ENCODE measurements at places on chromosomes 1 and 21.

DNA sequence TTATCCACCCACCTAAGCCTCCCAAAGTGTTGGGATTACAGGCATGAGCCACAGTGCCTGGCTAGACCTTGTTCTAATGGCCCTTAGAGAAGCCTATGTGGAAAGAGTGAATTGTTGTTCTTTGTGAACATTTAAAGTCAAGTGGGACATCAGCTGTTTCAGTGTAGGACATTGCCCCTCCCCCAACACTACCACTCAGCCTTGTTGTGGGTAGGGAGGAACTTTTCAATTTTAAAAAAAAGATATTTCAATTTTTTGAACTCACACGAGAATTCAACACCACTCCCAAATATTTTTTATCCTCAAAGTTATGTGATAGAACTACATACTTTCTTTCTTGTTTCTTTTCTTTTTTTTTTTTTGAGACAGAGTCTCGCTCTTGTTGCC is 36.7 kb upstream of the TMEM222 start:
- H3K36me3 ChIP-seq: peaks cover 13% of the 10 kb centered on the region
- no peaks in the 10 kb centered on the region for H3K4me1 ChIP-seq
- no peaks in the 10 kb centered on the region for H3K27me3 ChIP-seq
- H3K27ac ChIP-seq: no peak overlapping the region

GRCh38 chr21:21929789-21930188 is 931.6 kb downstream of the NCAM2 start:
- H3K4me3 ChIP-seq: no peak overlapping the region
- no peak overlapping the region for H3K27ac ChIP-seq
- no peak for DNase-seq
- H3K27me3 ChIP-seq: no peaks in the 10 kb centered on the region
- no peaks in the 10 kb centered on the region for H3K36me3 ChIP-seq

GRCh38 chr1:169762699-169763098 is 28.8 kb upstream of the SELE start:
- H3K27me3 ChIP-seq: peaks cover 15% of the 10 kb centered on the region
- H3K27ac ChIP-seq: no peak overlapping the region
- no peak for DNase-seq
- no peak overlapping the region for H3K4me3 ChIP-seq

- H3K4me1 ChIP-seq: peaks cover 13% of the 10 kb centered on the region
- H3K27ac ChIP-seq: no peak overlapping the region
- H3K4me3 ChIP-seq: no peak overlapping the region
Measured at GRCh38 chr1:198295225-198295624, 138.4 kb downstream of the NEK7 start.

GRCh38 chr1:147215540-147215916 is 9.6 kb downstream of the FMO5 start:
- H3K4me3 ChIP-seq: no peak overlapping the region
- DNase-seq: no peak
- no peaks in the 10 kb centered on the region for H3K4me1 ChIP-seq
- H3K27me3 ChIP-seq: peaks cover 20% of the 10 kb centered on the region
- no peak overlapping the region for H3K27ac ChIP-seq

- peaks cover 16% of the 10 kb centered on the region for H3K27me3 ChIP-seq
- H3K27ac ChIP-seq: no peak overlapping the region
- no peaks in the 10 kb centered on the region for H3K4me1 ChIP-seq
- no peaks in the 10 kb centered on the region for H3K36me3 ChIP-seq
- no peak overlapping the region for H3K4me3 ChIP-seq
- no peak for DNase-seq
Measured at GRCh38 chr1:21539933-21540332, 30.7 kb downstream of the ALPL start.

DNA sequence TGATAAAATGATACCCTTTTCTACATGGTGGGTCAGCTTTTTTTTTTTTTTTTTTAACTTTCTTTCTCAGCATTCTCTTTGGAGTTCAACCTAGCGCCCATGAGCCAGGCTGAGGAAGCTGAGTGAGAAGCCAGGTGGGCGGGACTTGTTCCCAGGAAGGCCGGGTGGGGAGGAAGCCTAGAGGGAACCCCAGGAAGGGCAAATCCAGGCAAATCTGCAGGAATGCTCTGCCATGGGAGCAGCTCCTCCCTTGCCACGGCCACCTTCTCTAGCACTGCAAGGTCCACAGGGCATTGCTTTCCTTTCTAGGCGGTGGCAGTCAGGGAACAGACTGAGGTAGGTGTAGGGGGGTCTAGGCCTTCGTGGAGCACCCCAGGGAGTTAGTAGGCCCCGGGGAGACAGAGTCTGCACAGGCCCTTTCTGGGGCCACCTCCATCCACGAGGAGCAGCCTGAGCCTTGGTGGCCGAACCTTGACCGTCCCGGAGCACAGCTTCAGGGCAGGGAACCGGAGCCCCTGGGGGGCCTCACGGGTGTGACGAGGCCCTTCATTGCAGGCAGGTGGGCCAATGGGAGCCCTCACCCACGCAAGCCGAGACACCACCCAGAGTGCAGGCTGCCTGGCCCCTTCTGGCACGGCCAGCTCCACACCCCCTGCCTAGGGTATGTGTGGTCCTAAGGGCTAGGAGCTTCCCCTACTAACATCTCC is 18.2 kb upstream of the CCDC27 start:
- no peak overlapping the region for H3K4me3 ChIP-seq
- H3K27me3 ChIP-seq: no peaks in the 10 kb centered on the region

GRCh38 chr1:232029315-232029714 is 402.7 kb downstream of the DISC1 start:
- H3K4me1 ChIP-seq: no peaks in the 10 kb centered on the region
- no peaks in the 10 kb centered on the region for H3K36me3 ChIP-seq
- H3K4me3 ChIP-seq: no peak overlapping the region
- no peak overlapping the region for H3K27ac ChIP-seq

DNA sequence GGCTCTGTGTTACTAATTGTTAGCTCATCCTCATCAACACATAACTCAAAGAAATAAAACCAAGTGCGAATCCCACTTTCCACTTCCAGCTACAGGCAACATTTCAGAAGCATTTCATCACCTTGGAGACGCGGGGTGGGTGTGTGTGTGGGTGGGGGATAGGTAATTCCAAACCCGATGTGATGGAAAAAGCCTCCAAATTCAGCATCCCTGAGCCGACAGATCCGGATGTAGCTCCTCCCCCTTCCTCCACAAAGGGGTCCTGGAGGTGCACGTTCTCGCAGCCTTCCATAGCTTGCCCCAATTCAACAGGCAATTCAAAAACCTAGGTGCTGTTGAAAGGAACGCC is 486 bp downstream of the HSPA13 start:
- peaks cover 37% of the 10 kb centered on the region for H3K4me1 ChIP-seq
- H3K4me3 ChIP-seq: peak overlapping the region; percentile 98
- peak overlapping the region; percentile 98 for H3K27ac ChIP-seq
- H3K27me3 ChIP-seq: peaks cover 3% of the 10 kb centered on the region
- H3K36me3 ChIP-seq: peaks cover 30% of the 10 kb centered on the region

DNA sequence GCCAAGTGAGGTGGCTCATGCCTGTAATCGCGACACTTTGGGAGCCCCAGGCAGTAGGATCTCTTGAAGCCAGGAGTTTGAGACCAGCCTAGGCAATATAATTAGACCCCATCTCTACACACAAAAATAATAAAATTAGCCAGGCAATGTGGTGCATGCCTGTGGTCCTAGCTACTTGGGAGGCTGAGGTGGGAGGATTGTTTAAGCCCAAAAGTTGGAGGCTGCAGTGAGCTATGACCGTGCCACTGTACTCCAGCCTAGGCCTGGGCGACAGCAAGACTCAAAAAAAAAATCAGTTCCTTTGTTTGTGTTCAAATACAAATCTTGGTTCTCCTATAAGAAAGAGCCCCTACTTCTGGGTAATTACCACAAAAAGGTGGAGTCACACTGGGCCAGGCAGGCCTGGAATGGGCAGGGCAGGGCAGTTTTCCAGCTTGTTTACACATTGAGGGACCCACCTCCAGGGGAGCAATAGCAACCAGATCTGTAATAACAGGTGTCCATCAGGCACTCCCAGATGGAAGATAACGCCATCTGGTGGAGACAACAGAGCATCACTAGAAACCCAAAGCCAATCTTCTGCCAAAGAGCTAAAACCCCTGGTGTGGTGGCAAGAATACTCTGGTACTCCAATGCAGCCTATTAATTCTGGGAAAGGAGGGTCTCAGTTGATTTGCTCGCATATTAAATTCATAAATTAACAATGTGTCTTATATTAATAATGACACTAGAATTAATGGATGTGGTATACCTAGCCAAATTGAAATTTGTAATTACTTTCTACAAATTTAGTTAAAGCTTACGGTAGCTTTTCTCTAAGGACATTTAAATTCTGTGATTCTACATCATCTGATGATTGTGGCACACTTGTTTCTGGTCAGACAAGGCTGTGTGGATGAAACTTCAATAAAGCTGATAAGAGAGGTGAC is 13.2 kb downstream of the PPP1R15B start:
- H3K27me3 ChIP-seq: no peaks in the 10 kb centered on the region
- no peak overlapping the region for H3K27ac ChIP-seq
- H3K4me1 ChIP-seq: peaks cover 7% of the 10 kb centered on the region
- peaks cover 68% of the 10 kb centered on the region for H3K36me3 ChIP-seq

DNA sequence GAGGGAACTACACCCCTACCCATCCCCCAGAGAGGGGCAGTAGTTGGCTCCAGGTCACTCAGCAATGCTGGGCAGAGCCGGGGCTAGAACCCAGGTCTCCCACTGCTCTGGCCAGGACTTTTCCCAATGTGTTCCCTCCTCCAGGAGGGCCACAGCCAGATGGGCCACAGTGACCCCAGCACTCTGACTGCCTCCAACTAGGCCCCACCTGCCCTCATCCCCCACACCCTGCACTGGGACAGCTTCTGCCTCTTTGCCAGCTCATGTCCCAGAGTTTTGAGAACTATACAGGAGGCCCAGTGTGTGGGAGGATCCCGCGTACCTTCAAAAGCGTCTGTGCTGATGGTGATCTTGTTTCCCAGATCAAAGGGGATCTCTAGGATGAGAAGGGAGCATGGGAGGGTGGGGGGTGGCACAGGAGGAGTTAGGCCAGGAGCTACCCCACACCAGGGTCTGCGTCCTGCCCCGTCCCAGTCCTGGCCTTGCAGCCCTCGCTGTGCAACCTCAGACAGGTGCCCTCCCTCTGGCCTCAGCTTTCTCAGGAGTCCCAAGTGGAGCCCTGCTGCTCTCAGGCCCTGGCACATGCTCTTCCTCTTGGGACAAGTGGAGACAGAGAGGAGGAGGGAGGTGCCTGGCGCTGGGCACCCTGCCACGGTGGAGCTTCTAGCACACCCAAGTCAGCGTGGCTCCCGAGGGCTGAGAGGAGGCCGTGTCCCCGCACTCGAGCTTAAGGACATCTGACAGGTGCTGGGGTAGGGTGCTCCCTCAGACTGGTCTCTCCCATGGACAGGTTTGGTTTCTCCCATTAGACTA is 22.0 kb downstream of the MYOM3 start:
- no peak for DNase-seq
- H3K36me3 ChIP-seq: no peaks in the 10 kb centered on the region
- H3K27ac ChIP-seq: no peak overlapping the region
- H3K4me3 ChIP-seq: no peak overlapping the region
- peaks cover 3% of the 10 kb centered on the region for H3K27me3 ChIP-seq
- H3K4me1 ChIP-seq: no peaks in the 10 kb centered on the region

- DNase-seq: no peak
- H3K27me3 ChIP-seq: no peaks in the 10 kb centered on the region
- no peak overlapping the region for H3K27ac ChIP-seq
Measured at GRCh38 chr1:206735553-206736031, 35.0 kb upstream of the IL19 start.

GRCh38 chr1:10986525-10986890 is 25.9 kb upstream of the TARDBP start:
- no peak for DNase-seq
- H3K27me3 ChIP-seq: peaks cover 12% of the 10 kb centered on the region
- H3K4me1 ChIP-seq: peaks cover 14% of the 10 kb centered on the region
- H3K36me3 ChIP-seq: no peaks in the 10 kb centered on the region
- H3K4me3 ChIP-seq: no peak overlapping the region

DNA sequence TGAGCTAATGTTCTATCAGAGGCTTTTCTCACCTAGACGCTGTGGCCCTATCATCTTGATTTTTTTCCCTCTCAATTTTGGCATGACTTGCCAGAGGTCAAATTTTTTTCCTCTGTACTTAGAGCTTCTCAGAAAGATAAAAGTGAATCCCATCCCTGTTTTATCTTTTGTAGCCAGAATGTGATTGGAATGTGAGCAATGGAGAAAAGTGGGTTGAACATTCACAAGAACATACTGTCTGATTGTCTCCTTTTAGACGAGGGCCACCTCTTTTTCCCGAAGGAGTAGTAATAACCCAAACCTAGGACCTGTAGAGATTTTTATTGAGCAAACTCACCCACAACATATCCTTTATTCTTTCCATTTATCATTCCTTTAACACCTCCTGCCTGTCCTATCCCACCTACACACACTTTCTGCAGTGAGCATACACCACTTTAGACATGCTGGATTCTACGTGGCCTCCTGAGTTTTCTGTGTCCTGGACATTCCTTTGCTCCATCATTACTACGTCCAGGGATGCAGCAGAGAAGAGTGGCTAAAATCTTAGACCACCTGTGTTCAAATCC is 15.9 kb downstream of the S100A10 start:
- H3K27me3 ChIP-seq: peaks cover 27% of the 10 kb centered on the region
- H3K4me1 ChIP-seq: peaks cover 38% of the 10 kb centered on the region
- peaks cover 33% of the 10 kb centered on the region for H3K36me3 ChIP-seq
- H3K27ac ChIP-seq: no peak overlapping the region
- no peak for DNase-seq
- H3K4me3 ChIP-seq: no peak overlapping the region

- H3K4me3 ChIP-seq: no peak overlapping the region
- H3K27me3 ChIP-seq: peaks cover 22% of the 10 kb centered on the region
- H3K4me1 ChIP-seq: peaks cover 20% of the 10 kb centered on the region
- no peak overlapping the region for H3K27ac ChIP-seq
- H3K36me3 ChIP-seq: peaks cover 11% of the 10 kb centered on the region
Measured at GRCh38 chr1:42466030-42466429, 2.9 kb downstream of the CCDC30 start.

GRCh38 chr1:18928406-18928805 is 26.1 kb upstream of the ALDH4A1 start:
- H3K4me1 ChIP-seq: peaks cover 72% of the 10 kb centered on the region
- peak overlapping the region; percentile 96 for H3K27ac ChIP-seq
- no peak for DNase-seq
- peak overlapping the region; percentile 83 for H3K4me3 ChIP-seq
- no peaks in the 10 kb centered on the region for H3K27me3 ChIP-seq
- H3K36me3 ChIP-seq: peaks cover 9% of the 10 kb centered on the region

DNA sequence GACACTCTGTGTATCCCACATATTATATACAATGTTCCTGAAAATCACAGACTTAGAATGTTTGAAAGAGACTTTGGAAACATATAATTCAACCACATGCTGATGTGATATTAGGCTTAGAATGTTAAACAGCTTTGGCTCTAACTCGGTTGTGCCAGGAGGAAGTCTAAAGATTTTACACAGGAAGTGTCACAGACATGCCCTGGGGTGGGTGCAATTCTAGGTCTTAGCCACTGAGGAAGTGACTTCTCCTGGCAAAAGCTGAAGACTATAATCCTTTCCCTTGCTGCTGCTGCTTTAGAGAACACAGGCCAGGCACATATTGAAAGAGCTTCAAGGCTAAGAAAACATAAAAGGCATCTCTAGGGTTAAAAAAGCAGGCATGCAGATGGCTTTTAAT is 51.0 kb downstream of the RPL5 start:
- no peaks in the 10 kb centered on the region for H3K27me3 ChIP-seq
- peaks cover 18% of the 10 kb centered on the region for H3K4me1 ChIP-seq
- DNase-seq: no peak
- no peak overlapping the region for H3K4me3 ChIP-seq
- peaks cover 11% of the 10 kb centered on the region for H3K36me3 ChIP-seq
